ENCODE measurements at places on chromosomes 2 and 18.

- DNase-seq, result no peak
These were observed 177.7 kb downstream of the SRBD1 start for GRCh38 chr2:45433363-45433762.

GRCh38 chr18:11497585-11497984, 111.8 kb upstream of the SLC35G4 start:
- DNase-seq, result no peak

GRCh38 chr2:160472839-160473251, 20.8 kb downstream of the RBMS1 start:
- DNase-seq, result no peak

GRCh38 chr18:8654503-8655451, 45.5 kb downstream of the RAB12 start:
- DNase-seq, result no peak

- DNase-seq, result no peak
These were observed 652.6 kb downstream of the BCL11A start for GRCh38 chr2:59900728-59901452.

DNA sequence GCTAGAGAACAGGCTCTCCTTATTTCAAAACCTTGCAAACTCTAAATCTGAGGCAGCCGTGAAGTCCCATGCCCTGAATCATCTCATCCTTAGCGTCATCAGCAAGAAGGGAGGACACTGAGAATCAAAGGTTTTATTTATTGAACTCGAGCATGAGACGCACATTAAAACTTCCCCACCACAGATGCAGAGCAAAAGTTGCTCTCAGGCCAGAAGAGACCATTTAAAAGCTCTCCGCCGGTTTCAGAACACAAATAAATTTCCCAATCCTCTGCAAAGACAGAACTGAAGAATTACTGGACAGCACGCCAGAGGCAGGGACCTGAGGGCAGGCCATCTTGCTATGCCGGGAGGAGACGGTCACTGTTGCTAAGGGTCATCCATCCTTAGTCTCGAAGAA, 1.3 kb downstream of the AMMECR1L start:
- no peak for DNase-seq

- no peak for DNase-seq
These were observed 105.2 kb upstream of the TFCP2L1 start for GRCh38 chr2:121390082-121390692.

DNA sequence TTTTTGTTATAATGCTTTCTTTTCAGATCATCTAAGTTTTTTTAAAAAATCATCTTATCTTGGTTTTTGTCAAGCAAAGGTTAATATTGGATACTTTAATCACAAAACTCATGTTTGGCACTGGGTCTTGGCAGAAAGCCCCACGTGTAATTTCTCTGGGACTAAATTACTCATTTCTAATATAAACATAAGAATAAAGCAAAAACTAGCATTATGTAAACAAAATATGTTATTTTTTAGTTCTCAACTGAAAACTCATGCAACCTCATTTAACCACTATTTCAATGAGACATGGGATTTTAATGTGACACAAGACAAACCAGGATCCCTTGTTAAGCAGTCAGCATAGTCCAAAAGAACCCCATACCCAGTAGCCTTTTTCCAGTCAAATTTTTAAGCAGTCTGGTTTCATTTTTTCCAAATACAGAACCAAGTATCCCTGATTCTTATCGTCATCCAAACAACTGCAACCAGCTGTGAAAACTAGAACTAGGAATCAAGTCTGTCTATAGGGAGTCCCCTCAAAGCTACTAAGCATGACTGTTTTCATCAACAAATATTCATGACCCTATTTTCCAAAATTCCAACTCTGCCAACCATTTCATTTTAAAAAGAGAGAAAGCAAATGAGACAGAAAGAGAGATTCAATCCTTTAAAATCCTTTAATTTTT, 27.1 kb downstream of the PID1 start:
- DNase-seq, result no peak

DNA sequence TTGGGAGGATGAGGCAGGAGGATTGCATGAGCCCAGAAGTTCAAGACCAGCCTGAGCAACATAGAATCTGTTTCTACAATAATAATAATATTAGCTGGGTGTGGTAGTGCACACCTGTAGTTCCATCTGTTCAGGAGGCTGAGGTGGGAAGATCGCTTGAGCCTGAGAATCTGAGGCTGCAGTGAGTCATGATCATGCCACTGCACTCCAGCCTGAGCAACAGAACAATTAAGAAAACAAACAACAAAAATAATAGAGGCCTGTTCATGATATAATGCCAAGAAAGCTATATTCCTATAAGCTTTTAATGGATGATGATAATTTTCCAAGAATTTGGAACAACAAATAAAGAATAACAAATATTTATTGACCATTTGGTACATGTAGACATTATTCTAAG, 6.9 kb upstream of the CCBE1 start:
- no peak for DNase-seq

GRCh38 chr2:102042196-102043081, 50.7 kb downstream of the IL1R2 start:
- DNase-seq, result no peak

- DNase-seq, result no peak
These were observed 30.0 kb upstream of the MBP start for GRCh38 chr18:77162580-77162979.

DNA sequence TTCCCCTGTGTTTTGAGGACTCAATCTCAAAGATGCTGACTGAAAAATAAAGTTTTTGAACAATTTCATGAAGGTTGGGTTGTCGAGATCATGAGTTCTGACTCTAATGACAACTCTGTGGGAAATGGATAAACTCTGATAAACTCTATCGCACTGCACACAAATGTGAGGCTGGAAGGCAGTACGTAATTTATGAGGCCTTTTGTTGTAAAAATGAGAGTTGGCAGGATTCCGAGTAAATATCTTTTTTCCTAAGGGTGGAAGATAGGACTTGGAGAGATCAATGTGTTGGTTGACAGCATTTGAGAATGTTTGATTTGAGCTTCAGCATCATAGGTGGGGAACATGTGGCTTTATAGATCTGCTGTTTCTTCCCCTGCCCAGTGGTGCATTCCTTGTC, 90.4 kb downstream of the SPTBN1 start:
- no peak for DNase-seq

GRCh38 chr2:70089220-70089982, 2.1 kb downstream of the PCBP1 start:
- DNase-seq, result peak; percentile 21
